ENCODE measurements at places on chromosomes 7 and 10.

DNA sequence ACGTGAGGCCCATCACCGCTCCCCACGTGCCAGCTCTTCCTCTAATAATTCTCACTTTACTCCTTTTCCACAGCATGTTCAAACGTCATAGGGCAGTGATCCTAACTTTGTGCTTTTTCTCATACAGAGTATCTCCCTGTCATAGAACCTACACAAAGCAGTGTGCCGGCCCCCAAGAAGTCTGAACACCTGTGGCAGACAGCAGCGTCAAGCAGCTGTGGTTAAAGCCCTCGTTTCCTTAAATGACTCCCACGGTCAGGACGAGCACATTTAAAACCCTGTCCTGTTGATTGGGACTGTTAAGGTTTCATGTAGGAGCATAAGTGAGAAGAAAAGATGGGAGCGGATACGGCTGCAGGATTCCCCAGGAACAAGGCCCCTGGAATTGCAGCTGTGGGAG is 267.2 kb downstream of the DIP2C start:
- no peak for DNase-seq

DNA sequence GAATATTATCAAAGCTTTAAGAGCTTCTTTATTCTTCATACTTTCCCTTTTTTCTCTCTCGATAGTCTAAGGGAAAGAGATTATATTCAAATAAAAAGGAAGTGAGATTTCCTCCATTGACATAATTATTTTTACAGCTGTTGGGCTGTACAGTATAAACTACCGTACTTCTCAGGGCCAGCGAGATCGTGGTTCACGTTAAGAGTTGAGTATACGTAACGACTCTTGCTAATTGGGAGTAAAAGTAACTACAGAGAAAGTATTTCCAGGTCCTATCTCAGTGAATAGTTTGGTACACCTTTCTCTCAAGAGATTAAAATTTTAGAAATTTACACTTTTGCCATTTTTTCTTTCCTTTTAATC is 57.8 kb downstream of the INPP5F start:
- no peak for DNase-seq

DNA sequence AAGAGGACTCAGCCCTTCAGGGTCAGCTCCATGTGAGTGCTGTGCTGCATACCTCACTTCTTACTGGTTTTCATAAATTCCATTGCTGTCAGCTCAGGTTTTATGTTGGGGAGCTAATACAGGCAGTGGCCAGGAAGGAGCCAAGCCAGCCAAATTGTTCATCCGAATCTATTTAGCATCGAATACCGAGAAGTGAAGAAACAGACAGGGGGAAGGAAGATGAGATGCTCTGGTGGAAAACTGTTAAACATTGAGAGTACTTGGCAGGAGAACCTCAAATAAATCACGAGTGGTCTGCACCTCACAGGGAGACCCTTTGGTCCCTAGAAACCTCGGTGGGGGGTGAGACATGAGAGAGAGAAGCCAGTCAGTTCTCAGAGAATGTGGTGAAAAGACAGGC is 196.0 kb upstream of the TMEM72 start:
- DNase-seq, result no peak

- DNase-seq, result no peak
These were observed 8.8 kb upstream of the MGAM start for GRCh38 chr7:141986923-141987322.

GRCh38 chr7:11843113-11843765 is 11.2 kb upstream of the THSD7A start:
- no peak for DNase-seq

GRCh38 chr10:105239311-105240219 is 598.5 kb downstream of the SORCS3 start:
- DNase-seq, result no peak

GRCh38 chr7:69633122-69633831 is 35.0 kb downstream of the AUTS2 start:
- DNase-seq, result no peak

- no peak for DNase-seq
These were observed at the start of gene SORCS1 for GRCh38 chr10:107163881-107164861. Gene SORCS1, minus strand, starts transcription at chr10:107164706.
